ENCODE measurements at places on chromosomes 5 and 9.

GRCh38 chr9:34717996-34718614 is 8.2 kb upstream of the CCL21 start:
- DNase-seq, result no peak

GRCh38 chr9:22165144-22165543 is 156.0 kb upstream of the CDKN2B start:
- DNase-seq, result peak; percentile 31

- no peak for DNase-seq
These were observed 357.8 kb downstream of the TMEM167A start for GRCh38 chr5:82719368-82719767.

- no peak for DNase-seq
These were observed 222.8 kb upstream of the KLF4 start for GRCh38 chr9:107712390-107712789.

DNA sequence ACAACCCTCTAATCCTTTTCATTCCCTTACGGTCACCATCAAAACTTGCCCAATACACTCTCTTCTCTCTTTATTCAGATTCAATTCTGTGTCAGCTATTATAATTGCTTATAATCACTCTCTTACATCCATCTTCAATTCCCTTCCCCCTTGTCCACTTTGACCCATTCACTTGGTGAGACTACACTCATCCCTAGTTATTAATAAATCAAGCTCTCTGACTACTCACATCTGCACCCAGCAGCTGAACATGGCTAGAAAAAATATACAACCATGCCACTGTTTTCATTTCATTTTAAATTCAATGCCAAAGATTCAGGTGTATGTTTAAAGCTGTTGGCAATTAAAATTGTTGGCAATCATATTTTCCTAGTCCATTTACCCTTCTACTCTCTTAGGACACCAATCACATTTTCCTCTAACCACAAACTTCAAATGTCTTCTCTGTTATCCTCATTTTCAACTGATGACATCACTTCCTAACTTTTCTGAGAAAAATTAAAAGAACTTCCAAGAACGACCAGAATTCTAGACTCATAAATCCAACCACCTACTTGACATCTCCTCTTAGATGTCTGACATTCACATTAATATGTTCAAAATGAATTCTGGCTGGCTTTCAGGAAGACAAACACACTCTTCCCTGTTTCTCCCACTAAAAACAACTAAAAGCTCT is 5.5 kb downstream of the C5orf15 start:
- DNase-seq, result peak; percentile 22

- no peak for DNase-seq
These were observed 8.5 kb downstream of the HBEGF start for GRCh38 chr5:140337880-140338279.

- no peak for DNase-seq
These were observed 576.2 kb upstream of the CLINT1 start for GRCh38 chr5:158435161-158435616.

DNA sequence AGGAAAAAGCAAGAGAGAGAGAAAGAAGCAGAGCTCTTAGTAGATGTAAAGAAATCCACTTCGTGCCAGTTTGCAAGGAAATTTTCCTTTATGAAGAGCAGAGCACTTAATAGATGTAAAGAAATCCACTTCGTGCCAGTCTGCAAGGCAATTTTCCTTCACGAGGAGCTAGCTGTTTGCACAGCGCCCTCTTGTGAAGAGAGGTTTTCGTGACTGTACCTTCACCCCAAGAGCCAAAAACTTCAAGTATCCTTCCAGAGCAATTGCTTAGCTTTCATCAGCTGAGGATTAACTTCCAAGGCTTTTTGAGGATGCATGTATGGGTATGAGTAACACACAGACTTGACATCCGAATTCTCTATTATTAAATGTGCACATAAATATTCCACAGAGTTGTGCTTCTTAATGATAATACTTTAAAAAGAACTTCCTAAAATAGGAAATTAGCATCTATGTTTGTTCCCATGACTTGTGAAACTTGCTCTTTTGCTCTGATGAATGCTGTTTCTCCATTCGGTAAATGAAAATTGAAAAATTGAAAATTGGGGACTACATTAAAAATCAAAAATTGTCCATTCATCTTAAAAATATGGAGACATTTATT is 525.6 kb downstream of the PDE4D start:
- DNase-seq, result no peak

DNA sequence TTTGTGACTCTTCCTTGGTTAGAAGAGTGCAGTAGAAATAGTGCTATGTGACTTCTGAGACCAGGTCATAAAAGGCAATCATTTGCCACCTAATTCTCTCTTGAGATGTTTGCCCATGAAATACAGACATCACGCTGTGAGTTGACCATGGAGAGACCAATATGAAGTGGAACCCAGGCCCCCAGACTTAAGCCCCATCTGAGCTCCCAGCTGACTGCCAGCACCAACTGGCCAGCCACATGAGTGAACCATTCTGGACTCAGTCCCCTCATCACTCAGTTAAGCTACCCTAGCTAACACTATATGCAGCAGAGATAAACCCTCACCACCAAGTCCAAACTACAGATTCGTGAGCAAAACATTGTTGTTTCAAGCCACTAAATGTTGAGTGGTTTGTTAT is 60.7 kb upstream of the NIPBL start:
- DNase-seq, result no peak

- peak; percentile 57 for DNase-seq
These were observed 29.5 kb downstream of the CAST start for GRCh38 chr5:96691503-96692303.

GRCh38 chr5:32445831-32446614 is 1.5 kb upstream of the ZFR start:
- DNase-seq, result no peak

DNA sequence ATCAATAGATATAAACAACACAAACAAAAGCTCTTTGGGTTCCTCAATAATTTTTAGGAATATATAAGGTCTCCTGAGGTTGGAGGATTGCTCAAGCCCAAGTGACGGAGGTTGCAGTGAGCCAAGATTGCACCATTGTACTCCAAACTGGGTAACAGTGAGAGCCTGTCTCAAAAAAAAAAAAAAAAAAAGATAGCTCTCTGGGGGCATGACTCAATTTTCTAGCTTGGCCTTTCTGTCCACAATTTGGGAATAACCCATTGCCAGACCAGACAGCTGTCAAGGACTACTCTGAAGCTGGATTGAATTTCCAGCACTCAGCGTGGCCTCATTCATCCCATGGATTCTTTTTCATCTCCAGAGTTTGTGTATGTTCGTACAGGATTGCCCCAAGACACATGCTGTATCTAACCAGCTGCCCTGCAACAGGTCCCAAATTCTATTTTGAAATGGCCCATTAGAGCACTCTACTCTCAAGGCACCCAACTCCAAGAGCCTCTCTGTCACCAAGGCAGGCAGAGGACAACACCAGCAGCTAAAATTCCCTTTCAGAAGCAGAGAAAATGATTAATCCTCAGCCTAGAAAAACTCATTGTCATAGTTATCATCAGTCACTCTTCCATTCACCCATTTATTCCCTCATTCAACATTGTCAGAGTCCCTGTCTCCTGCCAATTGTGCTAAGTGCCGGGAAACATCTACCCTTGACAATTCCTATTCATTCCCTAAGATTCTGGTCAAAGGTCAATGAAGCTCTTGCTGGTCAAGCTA is 8.7 kb downstream of the FAM193B start:
- peak; percentile 48 for DNase-seq

- DNase-seq, result no peak
These were observed 40.8 kb upstream of the DMRT1 start for GRCh38 chr9:800591-801150.

DNA sequence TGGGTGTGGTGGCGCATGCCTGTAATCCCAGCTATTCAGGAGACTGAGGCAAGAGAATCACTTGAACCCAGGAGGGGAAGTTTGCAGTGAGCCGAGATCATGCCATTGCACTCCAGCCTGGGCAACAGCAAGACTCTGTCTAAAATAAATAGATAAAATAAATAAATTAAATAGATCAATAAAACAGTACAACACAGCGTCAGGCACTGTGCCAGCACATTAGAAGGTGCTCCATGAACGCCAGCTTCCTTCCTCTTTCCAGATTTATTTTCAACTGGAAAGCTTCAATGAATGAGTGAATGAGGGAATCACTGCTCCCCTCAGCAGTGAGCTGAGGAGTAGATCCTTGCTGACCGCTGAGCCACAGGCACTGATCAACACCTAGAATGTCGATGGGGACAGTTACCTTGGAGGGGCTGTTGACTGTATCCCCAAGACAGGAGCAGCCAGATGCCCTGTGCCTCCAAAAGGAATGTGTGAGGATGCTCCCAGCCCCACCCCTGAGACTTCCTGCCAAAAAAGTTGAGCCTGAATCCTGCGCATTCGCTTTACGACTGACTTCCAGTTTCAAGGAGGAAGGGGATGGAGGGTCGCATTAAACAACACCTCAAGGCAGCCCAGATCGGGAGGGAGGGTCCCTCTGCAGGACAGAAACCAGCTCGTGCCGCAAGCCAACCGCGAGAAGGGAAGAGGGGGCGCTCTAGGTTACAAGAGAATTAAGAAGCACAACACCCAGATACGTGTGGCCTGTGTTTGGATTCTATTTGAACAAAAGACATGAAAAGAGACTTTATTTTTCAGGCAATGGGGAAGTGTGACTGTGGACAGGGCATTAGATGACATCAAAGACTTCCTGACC is 54.0 kb upstream of the CNOT6 start:
- no peak for DNase-seq

DNA sequence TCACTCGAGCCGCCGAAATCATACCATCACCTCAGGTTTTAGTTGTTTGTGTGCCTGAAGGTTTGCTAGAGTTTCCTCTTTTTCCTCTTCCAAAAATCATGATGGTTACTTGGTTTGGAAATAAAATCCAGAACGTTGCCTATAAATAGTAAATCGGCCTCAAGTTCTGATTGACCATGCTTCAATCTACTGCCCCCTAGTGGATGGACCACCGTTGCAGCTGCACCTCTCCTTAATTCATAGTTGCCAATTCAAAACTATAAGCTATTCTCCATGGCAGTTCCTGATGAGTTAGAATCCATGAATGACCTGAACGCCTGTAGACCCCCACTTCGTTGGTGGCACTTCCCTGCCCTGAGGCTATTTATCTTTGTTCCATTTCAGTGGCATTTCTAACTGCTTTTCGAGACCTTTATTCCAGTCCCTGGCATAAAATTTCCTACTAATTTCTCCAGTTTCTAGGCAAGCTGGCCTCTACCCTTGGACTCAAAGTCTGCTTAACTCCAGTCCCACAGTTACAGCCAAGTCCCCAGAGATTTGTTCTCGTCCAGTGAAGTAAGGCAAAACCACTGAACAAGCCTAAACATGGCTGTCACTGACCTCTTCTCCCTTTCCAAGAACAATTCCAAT is 422.6 kb downstream of the EFNA5 start:
- DNase-seq, result no peak

DNA sequence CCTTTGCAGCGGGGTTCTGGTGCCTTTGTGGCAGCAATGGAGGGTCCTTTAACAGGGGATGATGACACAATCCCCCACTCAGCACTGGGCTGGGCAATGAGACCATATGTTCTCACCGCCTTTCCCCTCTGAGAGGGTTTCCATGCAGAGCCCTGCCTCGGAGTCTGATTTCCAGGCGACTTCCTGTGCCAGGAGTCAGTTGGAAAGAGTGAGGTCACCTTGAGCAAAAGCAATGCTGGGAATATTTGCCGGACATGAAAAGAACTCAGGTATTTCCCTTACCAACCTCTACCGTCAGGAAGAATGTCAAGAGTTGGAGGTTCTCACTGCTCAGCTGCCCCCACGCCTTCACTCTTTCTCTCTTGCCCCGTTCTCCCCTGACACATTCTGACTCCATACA is 284.2 kb upstream of the IRX1 start:
- DNase-seq, result no peak

DNA sequence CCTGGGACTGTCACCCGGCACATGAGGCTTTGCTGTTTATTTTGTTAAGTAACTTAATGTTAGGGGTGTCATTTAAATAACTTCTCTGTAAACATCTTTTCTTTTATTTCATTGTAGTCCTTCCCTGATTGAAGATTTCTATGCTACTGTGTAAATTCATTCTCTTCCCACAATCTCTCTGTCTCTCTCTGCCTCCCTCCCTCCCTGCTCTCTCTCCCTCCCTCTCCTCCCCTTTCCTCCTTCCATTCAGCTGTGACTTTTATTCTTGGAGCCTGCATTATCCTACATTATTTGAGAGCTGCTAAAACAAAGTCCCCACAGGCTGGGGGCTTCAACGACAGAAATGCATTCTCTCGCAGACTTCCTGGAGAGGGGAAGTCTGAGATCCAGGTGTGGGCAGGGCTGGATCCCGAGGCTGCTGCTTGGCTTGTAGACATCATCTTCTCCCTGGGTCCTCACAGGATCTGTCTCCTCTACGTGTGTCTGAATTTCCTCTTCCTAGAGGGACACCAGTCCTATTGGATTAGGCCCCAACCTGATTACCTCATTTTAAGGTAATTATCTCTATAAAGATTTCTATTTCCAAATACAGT is 18.4 kb downstream of the UBE2QL1 start:
- DNase-seq, result no peak

GRCh38 chr5:171850324-171850947 is 64.8 kb downstream of the SMIM23 start:
- no peak for DNase-seq

- no peak for DNase-seq
These were observed 97.1 kb downstream of the MTX3 start for GRCh38 chr5:79893976-79894375.

- no peak for DNase-seq
These were observed 30.4 kb downstream of the C9orf50 start for GRCh38 chr9:129590466-129590865.

- DNase-seq, result no peak
These were observed 78.4 kb downstream of the SEMA5A start for GRCh38 chr5:9467199-9468059.

- no peak for DNase-seq
These were observed 561 bp downstream of the DAPK1 start for GRCh38 chr9:87498046-87498810.

GRCh38 chr5:134603059-134603458 is 29.6 kb downstream of the SAR1B start:
- no peak for DNase-seq

DNA sequence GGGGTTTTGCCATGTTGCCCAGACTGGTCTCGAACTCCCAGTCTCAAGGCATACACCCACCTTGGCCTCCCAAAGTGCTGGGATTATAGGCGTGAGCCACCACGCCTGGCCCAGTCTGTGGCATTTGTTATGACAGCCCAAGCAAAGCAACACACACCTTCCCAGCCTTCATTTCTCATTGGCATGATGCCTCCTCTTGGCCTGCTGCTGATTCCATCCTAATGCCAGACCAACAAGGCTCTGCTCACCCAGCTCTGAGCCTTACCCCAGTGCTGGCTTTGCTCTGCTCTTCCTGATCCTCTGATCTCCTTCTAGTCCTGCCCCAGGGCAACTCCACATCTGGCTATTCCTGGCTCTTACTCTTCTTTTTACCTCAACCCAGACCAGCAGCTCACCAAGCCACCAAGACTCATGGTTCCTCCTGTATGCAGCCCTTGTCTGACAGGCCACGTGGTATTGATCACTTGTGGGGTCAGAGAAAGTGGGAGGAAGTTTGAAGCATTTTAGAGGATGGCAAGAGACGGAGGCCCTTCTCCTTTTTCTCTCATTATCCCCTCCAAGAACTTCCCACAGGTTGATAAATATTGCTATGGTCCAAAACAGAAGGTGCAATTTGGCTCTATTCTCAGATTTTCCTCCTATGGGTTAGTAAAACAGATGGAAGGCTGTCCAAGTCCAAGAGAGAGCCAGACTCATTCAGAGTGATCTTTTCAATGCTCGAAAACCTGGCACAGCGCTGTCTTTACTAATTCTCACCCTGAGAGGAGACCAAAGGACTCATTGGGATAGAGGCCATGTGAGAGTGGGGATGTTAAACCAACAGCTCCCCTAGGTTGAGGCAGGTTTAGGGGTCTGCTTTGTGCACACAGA is 958 bp downstream of the CD180 start:
- no peak for DNase-seq
